ENCODE measurements at places on chromosomes 5 and 9. TPM values are rescaled to one million over a fixed set of nuclear protein-coding genes. Genes with fewer than 3 reads are reported as not detected.

DNA sequence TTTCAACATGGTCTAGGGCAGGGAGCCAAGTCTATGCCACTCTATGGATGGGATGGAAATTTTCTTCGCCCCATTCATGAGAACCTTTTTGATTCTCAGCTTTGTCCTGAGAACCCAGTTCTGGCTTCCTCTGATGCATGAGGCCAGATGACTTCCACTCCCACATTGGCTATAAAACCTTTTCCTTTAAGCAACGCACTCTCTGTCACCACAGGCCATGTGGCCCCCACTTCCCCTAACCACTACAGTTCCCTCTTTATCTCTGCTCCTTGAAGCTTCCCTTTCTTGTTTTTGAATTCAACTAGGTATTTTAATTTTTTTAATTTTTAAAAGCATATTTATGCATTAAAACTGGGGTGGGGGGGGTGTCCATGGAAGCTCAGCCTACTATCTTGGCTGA is 401.3 kb downstream of the ENC1 start:
- no peak for DNase-seq

GRCh38 chr5:72013766-72014624 is 93.3 kb upstream of the MAP1B start:
- no peak for DNase-seq

GRCh38 chr9:99184110-99184474 is 37.6 kb downstream of the ALG2 start:
- no peak for DNase-seq

The LRRC19 gene
- not detected for total RNA-seq

DNA sequence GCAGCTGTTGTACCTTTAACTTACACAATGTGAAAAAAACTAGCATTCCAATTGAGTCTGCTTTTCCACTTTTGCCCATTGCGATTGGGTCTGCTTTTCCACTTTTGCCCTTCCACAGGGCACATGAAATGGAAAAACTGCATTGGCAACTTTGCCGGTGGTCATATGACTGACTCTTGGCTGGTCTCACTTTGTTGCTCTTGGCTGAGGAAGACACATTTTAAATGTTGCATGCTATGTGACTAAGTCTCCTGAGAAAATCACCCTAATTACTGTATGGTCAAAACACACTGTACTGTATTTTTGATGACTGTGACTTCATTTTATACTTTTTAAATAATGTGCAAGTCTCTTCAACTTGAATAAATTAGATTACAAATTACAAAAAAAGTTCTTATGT is 1.6 kb upstream of the OXCT1 start:
- no peak for DNase-seq

The RANBP17 gene
- total RNA-seq: not detected

GRCh38 chr5:180640611-180640860 is 8.9 kb downstream of the FLT4 start:
- DNase-seq: peak; percentile 26

DNA sequence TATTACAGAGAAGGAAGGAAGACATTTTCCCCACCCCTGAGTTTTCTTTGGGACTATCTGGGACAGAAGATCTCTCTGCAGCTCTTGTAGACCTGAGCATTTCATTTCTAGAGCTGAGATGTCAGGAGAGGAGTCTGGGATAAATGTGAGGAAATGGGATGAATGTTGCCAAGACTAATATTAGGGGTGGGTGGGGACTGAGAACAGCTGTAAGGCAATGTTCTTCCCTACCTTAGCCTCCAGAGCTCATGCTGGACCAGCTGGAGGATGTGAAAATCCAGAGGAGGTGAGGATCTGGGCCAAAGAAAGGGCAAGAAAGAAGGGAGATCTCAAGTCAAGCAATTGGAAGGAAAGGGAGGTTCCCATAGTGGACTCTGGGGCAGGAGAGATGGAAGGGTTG is 23.1 kb upstream of the FOXD1 start:
- DNase-seq: no peak

The RASGRF2 gene
- total RNA-seq: 11.1 TPM

The SURF2 gene
- total RNA-seq: 34.9 TPM

DNA sequence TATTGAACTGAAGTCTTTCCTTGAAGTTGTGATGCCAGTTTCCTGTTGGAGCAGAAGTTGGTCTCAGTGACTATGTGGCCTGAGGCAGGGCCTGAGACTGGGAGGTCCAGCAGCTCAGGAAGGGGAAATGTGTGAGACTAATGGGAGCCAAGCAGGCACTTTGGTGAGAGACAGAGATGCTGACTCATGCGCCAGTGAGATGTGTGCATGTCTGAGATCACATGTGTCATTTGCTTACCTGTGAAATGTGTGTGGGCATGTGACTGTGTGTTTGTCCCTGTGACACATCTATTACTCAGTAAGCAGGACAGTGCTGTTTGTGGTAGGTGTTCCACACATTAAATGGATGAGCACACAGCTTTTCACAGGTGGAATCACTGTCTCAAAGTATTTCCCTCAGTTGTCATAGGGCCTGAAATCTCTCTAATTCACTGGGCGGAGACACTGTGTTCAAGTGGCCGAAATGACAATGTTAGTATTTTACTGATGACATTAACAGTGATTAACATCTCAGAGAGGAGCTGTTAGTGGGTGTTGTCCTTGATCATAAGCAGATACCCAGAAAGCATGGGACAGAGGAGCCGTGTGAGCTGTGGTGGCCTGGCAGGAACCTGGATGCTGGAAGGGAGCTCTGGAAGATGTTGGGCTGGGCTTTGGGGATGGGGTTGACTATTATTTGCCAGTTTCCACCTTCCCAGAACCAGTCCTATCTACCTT is 7.4 kb downstream of the NPR2 start:
- no peak for DNase-seq

The DOCK8 gene
- total RNA-seq: 136 TPM

The FAM153A gene
- total RNA-seq: 6.7 TPM

- no peak for DNase-seq
Observed at GRCh38 chr5:145752534-145752933, 82.6 kb downstream of the PRELID2 start.

The ZNF300 gene
- total RNA-seq: 0.72 TPM

DNA sequence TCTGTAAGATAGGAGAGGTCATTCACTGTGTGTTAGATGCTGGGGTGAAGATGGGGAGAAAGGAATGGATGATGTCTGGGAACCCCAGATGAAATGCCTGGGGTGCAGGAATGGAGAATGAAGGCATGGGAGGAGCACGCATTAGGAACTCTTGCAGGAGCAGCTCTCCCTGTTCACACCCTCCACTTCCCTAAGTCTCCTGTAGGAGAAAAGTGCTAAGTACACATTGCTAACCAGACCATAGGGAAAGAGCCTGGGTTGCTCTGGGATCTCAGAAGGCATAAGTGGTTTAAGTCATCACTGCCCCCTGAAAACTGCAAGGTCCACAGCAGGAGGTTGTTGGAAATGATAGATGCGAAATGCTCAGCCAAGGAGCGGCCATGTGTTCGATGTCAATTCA is 163.1 kb downstream of the SEC61B start:
- no peak for DNase-seq

The NTRK2 gene
- total RNA-seq: 0.38 TPM

The MELK gene
- total RNA-seq: 51.0 TPM

The COQ4 gene
- total RNA-seq: 56.9 TPM

GRCh38 chr9:114238472-114238871 is 83.1 kb downstream of the COL27A1 start:
- no peak for DNase-seq

DNA sequence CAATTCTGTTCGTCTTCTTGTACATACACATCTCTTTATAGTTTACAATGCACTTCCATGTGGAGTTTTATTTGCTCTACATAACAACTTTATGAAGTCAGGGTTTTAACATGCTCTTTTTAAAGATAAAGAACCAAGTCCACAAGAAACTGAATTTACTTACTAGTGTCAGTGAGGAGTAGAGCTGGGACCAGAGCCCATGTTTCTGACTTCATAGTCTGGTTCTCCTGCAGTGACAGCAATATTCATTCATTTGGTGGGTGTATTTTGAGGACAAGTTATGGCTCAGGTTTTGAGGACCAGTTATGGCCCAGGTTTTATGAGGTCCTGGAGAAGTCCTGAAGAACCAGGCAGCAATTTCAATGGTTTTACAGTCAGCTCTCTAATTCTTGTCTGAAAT is 481.9 kb upstream of the TNC start:
- no peak for DNase-seq

The SURF1 gene
- 37.8 TPM for total RNA-seq

DNA sequence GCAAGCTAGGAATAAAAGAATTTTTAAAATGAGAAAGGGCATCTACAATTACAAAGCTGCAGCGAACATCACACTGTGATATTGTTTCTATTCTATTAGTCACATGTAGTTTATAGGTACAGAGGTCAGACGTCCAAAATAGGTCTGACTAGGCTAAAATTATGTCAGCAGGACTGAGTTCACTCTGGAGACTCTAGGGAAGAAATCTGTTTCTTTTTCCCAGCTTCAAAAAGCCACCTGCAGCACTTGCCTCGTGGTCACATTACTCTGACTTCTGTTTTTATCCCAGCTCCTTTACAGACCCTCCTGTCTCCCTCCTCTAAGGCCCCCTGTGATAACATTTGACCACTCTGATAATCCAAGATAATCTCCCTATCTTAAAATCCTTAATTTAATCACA is 5.1 kb upstream of the CKS2 start:
- DNase-seq: no peak

- no peak for DNase-seq
Observed at GRCh38 chr5:17234374-17234773, 16.9 kb downstream of the BASP1 start.

The CARD9 gene
- 1.5 TPM for total RNA-seq

GRCh38 chr5:123178683-123179082 is 89.6 kb downstream of the PRDM6 start:
- DNase-seq: no peak

The KIF12 gene
- not detected for total RNA-seq

The PHF24 gene
- not detected for total RNA-seq

DNA sequence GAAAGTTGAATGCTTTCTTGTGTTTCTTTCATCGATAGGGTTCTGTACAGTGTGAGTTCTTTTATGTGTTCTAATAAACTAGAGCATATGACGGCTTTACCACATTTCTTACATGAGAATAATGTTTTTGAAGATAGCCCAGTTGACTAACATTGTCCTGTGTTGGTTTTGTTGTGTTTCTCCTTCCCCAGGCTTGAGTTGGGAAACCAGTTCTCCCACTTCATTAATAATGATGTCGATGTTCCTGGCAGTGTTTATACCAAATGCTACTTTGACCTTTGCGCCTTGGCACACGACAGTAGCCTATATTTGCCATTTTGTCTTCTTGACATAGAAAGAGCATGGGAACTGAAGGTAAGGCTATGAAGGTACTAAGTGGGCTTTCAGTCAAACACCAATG is 14.4 kb upstream of the ZNF782 start:
- no peak for DNase-seq

The BHMT gene
- not detected for total RNA-seq

GRCh38 chr9:126507318-126508109 is 106.2 kb upstream of the LMX1B start:
- no peak for DNase-seq

DNA sequence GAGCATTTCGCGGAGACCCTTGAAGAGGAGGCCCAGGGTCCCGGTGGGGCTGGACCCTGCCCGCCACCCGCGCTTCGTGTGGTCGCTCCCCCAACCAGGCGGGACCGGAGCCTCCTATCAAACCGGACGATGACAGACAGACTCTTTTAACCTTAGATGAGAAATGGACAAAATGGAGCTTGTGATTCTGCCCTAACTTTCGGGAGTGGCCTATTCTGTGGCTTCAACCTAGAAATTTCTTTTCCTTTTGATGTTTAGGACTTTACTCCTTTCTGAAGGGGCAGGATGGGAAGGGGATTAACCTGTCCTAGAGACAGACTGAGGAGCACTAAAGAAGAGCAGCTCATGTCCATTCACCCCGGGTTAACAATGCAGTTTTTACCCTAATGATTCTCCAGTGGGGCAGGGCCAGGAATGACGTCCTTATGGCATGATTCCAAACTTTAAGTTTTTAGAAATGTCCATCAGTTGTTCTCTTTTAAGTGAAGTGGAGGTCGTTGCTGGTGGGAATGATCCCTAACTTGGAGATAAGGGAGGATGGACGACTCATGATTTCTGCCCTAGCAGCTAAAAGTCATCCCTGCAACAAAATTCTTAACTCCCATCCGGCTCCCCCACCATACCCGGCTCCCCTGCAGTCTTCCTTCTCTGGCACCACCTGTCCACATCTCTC is 1.0 kb downstream of the NIPSNAP3A start:
- DNase-seq: no peak

The RNF183 gene
- total RNA-seq: not detected

The CMBL gene
- 3.7 TPM for total RNA-seq

- no peak for DNase-seq
Observed at GRCh38 chr5:114948363-114948762, 221.3 kb downstream of the TRIM36 start.

DNA sequence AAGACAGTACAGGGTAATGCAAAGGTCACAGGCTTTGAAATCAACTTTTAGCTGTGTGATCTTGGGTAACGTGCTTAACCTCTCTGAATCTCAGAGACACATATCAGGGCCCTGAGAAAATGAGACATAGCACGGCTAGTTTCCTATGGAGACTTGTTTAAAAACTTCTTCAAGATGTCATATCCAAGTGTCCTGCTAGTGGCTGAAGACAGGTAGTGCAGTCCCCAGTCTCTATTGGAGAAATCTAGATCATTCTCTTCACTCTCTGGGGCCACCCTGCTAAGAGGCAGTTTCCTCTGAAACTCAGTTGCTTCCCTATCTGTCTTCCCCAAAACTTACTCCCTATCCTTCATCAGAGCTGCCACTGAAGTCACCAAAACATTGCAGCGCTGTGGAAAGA is 30.3 kb upstream of the GRXCR2 start:
- DNase-seq: no peak

Measured in CD8-positive, alpha-beta memory T cell (primary cell).